HS-27A (cell line): ENCODE measurements at places on chromosomes 2 and 18.

DNA sequence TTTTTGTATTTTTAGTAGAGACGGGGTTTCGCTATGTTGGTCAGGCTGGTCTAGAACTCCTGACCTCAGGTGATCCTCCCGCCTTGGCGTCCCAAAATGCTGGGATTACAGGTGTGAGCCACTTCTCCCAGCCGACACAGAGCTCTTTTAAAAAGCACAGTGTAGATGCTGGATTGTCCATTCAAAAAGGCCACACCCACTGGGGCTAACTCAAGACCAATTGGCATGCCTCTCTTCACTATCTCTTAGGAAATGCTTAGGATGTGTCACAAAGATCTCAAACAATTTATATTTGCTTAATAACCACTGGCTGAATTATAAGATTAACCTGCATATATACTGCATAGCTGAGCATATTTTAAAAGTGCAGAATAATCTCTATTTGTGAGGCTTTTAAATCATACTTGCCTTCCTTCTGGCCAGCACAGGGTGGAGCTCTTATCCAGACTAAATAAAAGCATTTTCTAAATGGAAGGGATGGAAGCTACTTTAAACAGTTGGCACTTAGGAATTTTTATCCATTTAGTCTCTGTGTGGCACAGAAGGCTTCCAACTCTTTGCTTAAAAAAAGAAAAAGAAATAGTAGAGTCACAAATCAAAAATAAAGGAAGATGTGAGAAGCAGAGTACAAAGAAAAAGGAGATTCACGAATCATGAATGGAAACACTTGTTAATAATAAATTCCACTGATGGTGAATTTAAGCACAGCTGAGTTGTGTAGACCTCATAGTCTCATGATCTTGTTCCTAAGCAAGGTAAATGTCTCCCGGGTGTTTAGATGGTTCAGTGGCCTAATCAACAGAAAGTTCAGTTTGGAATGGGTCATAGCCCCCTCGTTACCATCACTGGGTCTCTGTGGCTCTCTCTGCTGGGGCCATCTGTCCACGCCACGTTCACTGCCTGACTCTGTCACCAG lies 22.4 kb downstream of the CRYGD start:
- DNase-seq = no peak

DNA sequence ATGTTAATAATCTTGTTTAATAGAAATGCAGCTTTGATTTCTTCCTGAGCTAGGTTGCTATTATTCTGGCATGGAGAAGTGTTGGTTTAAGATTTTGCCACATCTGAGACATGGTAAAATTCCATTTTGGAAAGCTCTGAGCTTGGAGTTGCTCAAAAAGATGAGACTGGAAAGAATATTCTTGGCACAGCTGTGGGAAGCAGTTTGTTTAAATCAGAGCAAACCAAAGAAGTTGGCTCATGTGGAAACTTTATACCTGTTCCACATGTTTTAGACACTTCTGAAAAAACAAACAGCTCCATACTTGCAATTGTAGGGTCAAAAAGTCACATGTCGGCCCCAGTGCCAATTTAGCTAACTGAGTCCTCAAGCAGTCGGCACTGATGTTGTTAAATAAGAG lies 116.6 kb downstream of the SLC4A3 start:
- DNase-seq = no peak

GRCh38 chr2:86298411-86299390 lies 38.7 kb downstream of the REEP1 start:
- DNase-seq = no peak

GRCh38 chr2:3864943-3865865 lies 161.8 kb downstream of the DCDC2C start:
- DNase-seq = no peak

GRCh38 chr18:3916082-3916481 lies 466.1 kb downstream of the TGIF1 start:
- DNase-seq = no peak

- no peak for DNase-seq
Observed at GRCh38 chr2:60867848-60868247, 13.5 kb upstream of the REL start.

DNA sequence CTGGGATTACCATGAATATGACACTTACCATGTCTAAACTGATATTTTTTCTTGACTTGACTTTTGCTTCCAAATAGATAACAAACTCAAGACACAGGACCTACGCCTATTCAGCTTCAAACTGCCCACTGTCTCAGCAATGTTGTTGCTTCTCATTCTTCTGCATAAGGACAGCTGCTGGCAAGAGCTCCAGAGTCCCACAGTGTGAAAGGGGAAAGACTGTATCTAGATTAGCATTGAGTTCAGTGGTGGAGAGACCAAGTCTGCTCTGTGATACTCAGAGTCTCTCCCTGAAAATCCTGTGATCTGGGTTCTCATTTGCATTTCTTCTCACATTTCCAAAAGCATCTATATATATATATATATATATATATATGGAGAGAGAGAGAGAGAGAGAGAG lies 247.9 kb upstream of the NT5C1B start:
- DNase-seq = no peak

DNA sequence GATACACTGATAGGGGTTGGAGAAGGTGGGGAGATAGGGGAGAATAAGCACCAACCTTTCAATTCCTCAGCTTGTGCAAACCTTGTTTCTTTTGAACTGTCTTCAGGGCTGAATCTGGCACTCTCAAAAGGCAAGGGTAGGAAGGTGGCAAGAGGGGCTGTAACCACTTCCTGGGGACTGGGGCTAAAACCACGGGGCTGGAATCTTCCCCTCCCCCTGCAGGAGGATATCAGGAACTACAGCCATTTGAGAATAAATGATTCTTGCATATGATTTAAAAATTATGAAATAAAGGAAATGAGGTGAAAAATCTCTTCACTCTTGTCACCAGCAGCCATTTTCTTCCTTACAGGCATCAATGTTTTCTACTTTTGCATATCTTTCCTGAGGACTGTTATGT lies 50.8 kb downstream of the ATOH8 start:
- no peak for DNase-seq

- no peak for DNase-seq
Observed at GRCh38 chr2:47295981-47296635, 106.8 kb upstream of the MSH2 start.

GRCh38 chr2:16713011-16713423 lies 47.4 kb upstream of the CYRIA start:
- no peak for DNase-seq

GRCh38 chr18:47287911-47288585 lies 36.6 kb upstream of the SKOR2 start:
- DNase-seq = no peak

DNA sequence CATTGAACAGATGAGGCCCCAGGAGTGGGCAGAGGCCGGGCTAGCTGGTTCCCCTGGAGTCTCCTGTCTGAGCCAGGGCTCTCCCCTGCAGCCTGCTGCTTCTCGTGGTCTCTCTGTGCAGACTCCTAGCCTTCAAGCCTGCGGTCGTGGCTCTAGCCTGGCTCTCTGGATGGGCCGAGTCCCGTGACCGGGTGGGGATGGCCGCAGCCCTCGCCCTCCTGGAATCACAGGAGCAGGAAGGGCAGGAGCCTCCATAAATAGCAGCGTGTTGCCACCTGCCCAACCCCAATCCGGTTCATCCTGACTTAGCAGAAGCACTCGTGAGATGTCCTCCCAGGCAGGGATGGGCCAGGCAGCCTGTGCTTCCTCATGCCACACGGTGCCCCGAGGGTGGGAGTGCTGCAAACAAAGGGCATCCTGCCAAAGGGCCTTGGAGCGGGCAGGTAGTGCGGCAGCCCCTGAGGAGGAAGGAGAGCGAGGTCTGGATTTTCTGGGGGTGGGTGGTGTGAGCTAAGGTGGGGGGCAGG lies 43.9 kb downstream of the FOSL2 start:
- no peak for DNase-seq

DNA sequence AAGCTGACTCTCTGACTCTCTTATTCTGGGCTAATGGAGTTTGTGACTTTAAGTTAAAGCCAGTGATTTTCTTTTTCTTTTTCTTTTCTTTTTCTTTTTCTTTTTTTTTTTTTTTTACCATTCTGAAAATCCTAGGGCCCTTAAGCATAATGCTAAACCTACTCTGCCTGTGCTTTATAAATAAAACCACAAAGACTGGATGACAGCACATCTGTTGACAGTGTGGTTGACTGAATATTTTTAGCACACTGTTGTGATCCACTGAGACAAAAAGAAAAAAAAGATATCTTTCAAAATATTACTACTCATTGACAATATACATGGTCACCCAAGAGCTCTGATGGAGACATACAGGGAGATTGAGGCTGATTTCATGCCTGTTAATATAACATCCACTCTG lies 121.6 kb downstream of the SNTG2 start:
- no peak for DNase-seq

DNA sequence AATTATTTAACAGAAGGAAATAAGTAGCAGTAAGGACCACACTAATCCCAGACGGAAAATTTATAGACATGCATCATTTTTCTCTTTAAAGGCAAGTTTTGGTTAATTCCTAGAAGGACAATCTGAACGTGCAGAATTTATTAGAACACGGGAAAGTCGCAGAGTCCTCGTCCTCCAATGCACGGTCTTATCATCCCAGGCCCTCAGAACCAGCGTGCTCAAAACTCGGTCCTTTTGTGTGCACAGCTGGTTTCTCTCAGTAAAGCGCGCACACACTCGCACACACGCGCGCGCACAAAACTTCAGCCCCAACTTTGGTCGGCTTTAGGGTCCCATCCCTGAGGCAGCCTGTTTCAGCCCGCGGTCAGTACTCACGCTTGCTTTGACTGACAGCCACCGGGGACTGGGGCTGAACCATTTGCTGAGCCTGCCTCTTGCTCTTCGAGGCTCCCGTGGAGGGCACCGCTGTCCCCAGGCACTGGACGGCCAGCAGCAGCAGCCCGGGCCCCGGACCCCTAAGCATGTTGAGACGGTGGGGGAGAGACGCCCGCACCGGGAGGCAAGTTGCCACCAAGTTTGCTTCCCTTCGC lies 493 bp downstream of the FN1 start:
- DNase-seq = no peak

DNA sequence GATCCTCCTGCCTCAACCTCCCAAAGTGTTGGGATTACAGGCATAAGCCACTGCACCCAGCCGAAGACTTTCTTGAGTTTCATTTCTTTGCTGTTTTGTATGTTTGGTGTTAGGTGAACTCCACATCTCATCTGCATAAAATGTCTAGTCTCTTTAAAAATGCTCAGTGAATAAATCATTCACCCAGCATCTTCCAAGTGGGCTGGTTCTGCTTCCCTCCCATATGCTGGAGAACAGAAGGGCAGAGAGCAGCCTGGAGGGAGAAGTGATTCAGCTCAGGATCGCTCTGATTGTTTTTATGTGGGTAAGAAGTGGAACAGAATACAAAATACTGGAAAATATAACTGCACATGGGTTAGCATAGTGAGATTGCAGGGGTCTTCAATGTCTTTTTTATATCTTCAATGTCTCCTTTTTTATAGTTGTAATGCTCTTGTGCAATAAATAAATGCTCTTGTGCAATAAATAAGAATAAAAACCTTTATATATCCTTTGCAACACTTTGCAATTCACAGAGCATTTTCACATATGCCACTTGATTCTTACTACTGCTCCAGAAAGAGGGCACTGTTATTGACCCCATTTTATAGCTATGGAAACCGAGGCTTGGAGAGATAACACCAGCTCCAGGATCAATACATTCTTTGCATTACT lies 253.0 kb upstream of the NCKAP5 start:
- no peak for DNase-seq

DNA sequence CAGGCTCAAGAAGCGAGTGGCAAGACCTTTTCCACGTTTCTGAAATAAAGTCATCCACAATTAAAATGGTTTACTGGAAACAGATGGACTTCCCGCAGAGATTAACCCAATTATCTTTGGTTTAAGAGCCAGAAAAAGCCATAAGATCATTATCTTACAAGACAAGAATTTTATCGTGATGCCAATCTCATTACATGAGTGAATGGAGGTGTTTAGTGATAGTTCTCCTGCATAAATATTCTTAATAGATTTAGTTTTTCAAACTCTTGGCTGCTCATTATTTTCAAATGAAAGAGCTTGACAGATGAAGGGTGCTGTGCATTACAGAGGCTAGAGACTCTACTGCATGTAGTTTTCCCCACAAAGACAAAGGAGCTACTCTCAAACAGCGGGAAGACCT lies 1028.4 kb upstream of the PIK3C3 start:
- DNase-seq = no peak

- no peak for DNase-seq
Observed at GRCh38 chr2:156511803-156512202, 75.6 kb downstream of the GPD2 start.

DNA sequence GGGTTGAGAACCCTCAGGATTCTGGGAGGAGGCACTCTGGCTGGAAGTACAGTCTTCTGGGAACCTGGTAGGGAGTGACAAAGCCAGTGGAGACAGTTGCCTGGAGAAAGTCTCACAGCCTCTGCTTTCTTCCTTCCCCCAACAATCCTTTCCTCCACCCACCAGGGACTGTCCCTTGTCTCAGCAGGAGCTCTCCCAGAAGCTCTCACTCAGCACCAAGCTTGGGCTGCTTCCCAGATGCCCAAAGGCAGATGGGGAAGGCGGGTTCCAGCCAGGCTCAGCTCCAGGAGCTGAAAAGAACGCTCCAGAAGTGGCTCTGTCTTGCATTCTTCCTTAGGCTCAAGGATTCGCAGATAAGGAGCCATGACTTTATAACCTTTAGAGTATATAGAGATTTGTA lies 7.6 kb upstream of the NAGK start:
- DNase-seq = no peak

GRCh38 chr2:188785490-188785889 lies 188.7 kb upstream of the COL3A1 start:
- no peak for DNase-seq

DNA sequence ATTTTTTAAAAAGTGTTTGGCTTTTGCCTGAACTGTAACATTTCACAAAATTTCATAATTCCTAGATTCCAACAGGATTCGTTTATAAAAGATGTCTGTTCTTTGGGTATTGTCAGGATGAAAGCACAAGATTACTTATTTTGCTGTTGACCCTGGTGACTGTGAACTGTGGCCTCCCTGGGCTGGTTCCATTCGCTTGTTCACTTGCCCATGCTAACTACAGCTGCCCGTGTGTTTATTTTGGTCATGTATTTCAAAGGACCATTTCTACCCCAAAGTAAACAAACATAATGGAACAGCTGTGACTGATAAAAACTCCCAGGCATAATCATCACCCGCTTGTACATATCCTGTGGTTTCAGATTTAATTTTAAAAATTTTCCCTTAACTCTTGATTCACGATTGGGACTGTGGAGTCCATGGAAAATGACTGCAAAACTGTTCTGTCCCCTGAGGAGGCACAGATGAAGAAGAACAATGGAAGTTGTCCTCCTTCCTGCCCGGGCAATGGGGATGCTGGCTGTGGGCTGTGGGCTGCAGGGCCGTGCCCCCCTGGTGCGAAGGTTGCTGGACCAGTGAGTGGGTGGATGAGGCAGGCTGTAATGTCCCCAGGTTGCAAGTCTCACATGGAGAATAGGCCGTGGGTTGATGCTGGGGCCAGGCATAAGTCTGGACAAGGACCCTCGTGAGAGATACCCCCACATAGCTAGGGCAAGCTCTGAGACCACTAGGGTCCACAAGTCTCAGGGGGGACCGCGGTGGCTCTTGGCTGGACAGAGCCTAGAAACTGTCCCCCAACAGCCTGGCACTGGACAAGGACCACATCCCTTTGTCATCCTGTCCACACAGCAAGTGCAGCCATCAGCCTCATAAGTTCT lies 28.9 kb upstream of the HDAC4 start:
- DNase-seq = no peak
